ENCODE measurements at places on chromosomes 11 and 22.

GRCh38 chr11:76298255-76298654 is 82.7 kb downstream of the THAP12 start:
- DNase-seq, result no peak

DNA sequence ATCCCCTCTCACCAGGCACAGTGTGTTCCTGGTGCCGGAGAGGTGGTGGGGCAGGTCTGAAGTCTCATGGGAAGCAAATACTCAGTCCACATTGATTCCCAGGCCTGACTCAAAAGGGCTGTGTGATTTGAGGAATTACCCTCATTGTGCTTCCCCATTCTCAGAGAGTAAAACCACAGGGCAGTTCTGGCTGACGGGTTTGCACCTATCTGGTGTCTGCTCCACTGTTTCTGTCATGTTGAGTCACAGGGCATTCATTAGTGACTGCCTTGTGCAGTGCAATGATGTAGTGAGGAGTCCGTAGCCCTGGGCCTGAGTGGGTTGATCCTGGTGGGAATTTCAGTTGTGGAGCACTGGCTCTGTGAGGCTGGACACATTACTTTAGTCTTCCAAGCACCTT is 85.2 kb upstream of the ARHGAP20 start:
- peak; percentile 13 for DNase-seq

- DNase-seq, result no peak
These were observed 36.9 kb downstream of the PPP2R1B start for GRCh38 chr11:111729071-111729830.

- no peak for DNase-seq
These were observed 8.7 kb upstream of the MPPED2 start for GRCh38 chr11:30594646-30595411.

GRCh38 chr11:108405706-108406105 is 61.6 kb downstream of the C11orf65 start:
- peak; percentile 19 for DNase-seq

DNA sequence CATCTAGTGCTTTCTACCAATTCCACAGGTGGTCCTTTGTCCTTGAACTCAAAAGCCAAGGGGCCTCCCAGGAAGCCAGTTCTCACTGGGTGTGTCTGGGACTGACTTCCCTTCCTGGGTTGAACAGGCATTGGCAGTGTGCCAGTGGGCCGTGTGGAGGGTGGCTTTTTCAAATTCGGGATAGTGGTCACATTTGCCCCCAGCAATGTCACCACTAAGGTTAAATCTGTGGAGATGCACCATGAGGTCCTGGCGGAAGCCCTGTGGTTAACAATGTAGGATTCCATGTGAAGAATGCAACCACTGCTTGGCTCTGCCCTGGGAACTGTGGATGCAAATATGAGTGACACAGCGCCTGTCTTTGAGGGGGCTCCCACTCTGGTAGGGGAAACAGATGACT is 53.2 kb upstream of the MTNR1B start:
- no peak for DNase-seq

GRCh38 chr11:32894149-32894827 is 1.7 kb downstream of the QSER1 start:
- peak; percentile 66 for DNase-seq

GRCh38 chr11:8285796-8286195 is 22.1 kb upstream of the LMO1 start:
- DNase-seq, result no peak

DNA sequence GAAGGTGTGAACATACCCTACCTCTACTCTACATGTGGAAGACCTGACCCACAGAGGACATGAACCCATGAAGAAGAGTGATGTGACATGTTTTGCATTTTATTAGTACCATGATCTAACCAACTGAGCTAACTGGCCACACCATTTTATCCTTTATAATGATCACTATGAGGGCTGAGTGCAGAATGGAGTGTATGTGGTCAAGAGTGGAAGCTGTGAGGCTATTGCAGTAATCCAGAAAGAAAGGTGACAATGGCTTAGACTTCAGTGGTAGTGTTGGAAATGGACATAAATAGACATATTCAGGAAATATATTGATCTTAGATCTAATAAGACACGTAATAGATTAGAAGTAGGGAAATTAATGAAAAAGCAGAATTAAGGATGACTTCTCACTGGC is 3.8 kb downstream of the SRSF8 start:
- no peak for DNase-seq

Measured in AG20443 (cell line).